ENCODE measurements at places on chromosomes 3 and 15.

GRCh38 chr3:153274561-153274960 is 112.5 kb downstream of the RAP2B start:
- DNase-seq, result no peak

- DNase-seq, result no peak
These were observed 7.4 kb upstream of the SLCO2A1 start for GRCh38 chr3:134037168-134037567.

DNA sequence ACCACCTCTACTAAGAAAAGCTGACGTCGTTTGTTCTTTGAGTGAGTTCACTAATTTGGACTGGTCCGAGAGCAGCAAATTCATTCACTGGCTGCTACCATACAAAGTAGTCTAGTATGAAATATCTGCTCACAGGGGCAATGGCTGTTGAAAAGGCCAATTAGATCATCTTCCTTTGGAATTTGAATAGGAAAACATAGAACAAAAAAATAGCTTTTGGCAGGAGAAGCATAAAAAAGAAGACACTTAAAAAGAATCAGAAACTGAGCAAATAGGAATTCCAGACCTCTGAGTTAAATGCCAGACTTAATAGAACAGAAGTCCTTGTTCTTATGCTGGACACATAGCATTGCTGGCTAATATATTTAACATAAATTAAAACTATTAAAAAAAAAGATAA is 159.3 kb downstream of the IL1RAP start:
- no peak for DNase-seq

GRCh38 chr3:51642462-51642861 is 28.6 kb upstream of the TEX264 start:
- peak; percentile 29 for DNase-seq

GRCh38 chr3:163071713-163072112 is 1575.1 kb downstream of the OTOL1 start:
- no peak for DNase-seq

DNA sequence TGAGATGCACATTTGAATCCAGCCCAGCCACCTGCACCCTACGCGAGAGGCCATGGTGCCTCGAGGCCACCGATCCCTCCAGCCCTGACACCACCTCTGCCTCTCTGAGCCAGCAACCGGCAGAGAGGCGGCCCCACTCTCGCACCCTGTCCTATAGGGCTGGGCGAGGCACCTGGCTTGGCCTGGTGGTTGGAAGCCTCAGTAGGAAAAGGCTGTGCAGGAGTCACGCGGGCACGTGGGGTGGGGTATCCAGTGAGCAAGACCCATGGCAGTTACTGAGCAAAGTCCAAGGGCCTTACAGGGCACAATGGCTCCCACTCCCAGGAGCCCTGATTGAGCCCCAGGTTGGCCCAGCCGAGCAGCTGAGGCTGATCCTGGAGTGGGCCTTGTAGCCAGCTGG is 12.4 kb upstream of the DUSP7 start:
- no peak for DNase-seq

DNA sequence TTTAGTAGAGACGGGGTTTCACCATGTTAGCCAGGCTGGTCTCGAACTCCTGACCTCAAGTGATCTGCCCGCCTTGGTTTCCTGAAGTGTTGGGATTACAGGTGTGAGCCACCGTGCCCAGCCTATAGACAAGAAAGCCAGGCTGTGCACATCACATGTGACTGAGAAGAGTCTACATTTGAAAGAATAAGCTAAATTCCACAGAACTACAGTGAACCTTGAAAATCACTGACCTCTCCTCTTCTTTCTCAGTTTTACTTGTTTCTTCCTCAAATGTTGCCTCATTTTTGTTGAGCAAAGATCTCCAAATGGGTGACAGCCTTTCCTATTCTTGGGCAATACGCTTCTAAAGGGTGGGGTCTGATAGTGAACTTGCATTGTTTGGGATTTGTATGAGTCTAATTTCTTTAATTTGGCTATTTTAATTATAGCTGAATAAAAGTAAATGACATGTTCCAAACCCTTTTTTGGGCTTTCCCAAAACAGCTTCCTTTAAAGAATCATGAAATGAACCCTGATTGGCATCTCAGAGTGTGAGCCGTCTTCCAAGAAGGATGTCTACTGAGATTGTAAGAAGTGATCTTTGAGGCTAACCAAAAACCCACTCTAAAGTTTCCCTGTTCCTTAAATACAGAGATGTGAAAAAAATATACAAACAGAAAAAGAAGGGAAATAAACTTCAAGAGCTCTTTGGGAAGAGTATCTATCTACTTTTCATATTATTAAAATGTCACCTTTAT is 21.6 kb upstream of the SPTBN5 start:
- no peak for DNase-seq

All from CD4-positive, alpha-beta T cell treated with Interleukin-4 for 1 hour (primary cell).